A549 treated with ZK216348 at 1 μM for 4 hours (cell line): ENCODE measurements at places on chromosomes 13 and 19. TPM values are rescaled to one million over a fixed set of nuclear protein-coding genes. Genes with fewer than 3 reads are reported as not detected.

Gene OR10H1
- not detected in 5 replicates for total RNA-seq

Gene MCEMP1
- not detected in 5 replicates for total RNA-seq

Gene MUC16
- under 0.01 to 0.09 TPM (median 0.06 TPM) in 4 of 5 replicates, not detected in the other for total RNA-seq

Gene APOC4
- total RNA-seq = not detected in 5 replicates

Gene BEST2
- total RNA-seq = 0.47 to 0.85 TPM (median 0.62 TPM) in 5 replicates

Gene TEAD2
- 13.1 to 20.4 TPM (median 16.7 TPM) in 5 replicates for total RNA-seq
